Right ventricle myocardium inferior (tissue), 1 donor: ENCODE measurements at places on chromosomes 3 and 15.

- no peak for DNase-seq
Observed at GRCh38 chr3:101249522-101249921, 70.9 kb downstream of the IMPG2 start.

DNA sequence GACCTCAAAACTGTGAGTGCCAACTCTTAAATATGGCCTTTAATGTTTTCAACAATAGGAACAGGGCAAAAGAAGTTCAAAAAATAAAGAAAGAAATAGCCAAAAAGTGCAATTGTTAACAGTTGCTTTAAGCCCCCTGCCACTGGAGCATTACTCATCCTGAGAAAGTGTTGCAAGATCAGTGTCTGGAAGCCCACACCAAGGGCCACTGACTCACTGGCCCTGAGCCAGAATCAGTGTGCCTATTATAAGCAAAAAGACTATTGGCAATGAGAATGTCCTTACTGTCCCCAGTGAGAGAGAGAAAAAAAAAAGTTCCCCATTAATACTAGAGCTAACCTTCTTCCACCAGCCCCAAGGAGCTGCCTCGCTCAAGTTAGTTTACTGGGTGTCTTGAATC lies 480.1 kb upstream of the ZNF385D start:
- DNase-seq = peak; percentile 30

GRCh38 chr3:174767406-174767805 lies 91.7 kb upstream of the NAALADL2 start:
- DNase-seq = no peak

DNA sequence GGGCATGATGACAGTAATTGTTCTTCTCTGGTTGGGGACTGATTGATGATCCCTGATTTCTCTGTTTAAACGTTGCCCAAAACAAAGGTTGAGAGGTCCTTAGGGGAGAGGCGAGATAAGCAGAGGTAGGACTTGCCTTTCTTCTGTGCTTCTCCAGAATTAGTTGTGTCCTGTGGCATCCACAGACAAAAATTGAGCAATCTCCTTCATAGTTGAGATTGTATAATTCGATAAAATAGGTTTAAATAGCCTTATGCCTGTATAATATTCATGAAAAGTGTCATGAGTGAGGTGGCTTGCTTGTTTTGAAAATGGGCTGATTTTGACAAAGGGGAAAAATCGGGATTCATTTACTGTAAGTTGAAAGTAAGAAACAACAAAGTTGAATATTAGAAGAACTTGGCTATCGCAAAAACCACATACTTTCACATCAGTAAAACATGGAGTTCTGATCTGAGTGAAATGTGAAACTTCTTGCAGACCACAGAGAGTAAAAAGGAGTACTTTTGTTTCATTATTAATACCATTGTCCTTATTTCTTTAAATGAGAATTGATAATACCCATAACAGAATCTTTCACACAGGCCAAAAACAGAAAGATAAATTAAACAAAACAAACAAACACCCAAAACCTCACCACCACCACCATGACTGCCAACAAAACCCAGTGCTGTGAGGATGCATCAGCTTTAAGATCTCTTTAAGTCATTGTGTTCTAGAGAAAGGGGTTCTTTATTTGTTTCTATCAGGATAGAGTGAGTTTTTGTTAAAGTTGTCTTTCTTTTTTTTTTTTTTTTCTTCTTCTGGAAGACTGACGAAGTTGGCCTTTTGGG lies 155.7 kb downstream of the LPP start:
- no peak for DNase-seq

DNA sequence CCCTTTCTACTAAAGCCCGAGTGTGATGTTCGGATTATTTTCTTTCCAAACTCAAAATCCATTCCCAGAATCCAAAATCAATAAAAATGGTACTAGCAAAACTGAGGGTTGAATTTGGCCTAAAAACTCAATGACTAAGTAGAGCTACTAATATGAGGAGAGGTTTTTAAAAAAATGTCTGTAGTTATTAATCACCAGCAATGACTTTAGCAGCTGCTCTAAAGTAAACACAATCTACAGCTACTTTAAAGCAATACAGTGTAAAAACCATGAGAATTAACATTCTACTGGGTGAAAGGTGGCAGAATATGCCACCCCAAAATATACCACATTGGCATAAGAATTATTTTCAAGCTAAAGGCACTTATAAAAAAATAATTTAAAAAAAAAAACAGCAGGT lies 23.5 kb downstream of the FHIT start:
- no peak for DNase-seq

GRCh38 chr15:93005133-93005532 lies 83.9 kb downstream of the RGMA start:
- DNase-seq = no peak
